ENCODE measurements at places on chromosomes 1 and 21. TPM values are rescaled to one million over a fixed set of nuclear protein-coding genes. Genes with fewer than 3 reads are reported as not detected.

DNA sequence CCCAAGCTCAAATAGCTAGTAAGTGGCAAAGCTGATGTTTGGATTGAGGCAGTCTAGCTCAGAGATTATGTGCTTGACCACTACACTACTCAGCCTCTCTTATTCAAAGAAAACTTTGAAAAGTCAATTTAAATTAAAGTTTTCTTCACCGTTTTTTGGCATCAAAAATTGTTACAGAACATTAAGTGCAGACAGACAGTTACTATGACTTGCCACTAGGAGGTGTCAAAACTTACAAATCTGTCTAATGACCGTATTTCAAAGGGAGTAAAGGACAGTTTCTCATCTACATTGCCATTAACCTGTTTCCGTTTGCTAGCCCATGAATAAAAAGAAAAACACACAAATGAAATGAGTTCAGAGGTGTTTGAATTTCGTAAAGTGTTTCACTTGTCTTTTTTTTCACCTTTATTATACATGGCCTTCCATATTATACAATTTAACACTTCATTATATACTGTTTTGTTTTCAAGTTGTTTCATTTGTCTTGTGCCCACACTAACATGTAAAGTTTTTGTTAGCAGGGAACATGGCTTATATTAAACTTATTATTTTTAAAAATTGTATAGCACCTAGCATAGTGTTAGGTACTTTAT lies 57.4 kb upstream of the MTF2 start:
- DNase-seq, result no peak

GRCh38 chr1:26290882-26291261 lies 11.0 kb downstream of the SH3BGRL3 start:
- DNase-seq, result no peak

OR2L5 gene
- total RNA-seq, result not detected

PGLYRP4 gene
- total RNA-seq, result not detected

AZIN2 gene
- total RNA-seq, result 9.6 TPM

S100A1 gene
- not detected for total RNA-seq
